ENCODE measurements at places on chromosomes 7 and 10.

- no peak for DNase-seq
These were observed 12.4 kb downstream of the ABLIM1 start for GRCh38 chr10:114645706-114646105.

DNA sequence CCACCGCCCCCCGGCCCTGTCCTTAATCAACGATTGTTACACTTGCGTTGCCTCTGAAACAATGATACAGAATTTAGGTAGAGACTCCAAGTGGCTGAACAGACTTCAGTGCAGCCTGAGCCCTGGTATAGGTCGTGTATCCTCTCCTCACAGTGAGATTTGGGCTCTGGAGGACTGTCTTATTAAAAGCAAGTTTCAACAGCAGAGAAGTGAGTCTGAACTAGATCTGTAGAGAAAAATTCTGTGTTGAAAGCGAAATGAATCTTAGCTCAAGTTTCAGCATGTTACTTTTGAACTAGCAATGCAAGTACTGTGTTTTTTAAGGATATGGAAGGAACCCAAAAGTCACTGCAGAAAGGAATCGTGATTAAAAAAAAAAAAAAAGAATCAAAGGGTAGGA, 103.1 kb downstream of the HOXA1 start:
- no peak for DNase-seq

DNA sequence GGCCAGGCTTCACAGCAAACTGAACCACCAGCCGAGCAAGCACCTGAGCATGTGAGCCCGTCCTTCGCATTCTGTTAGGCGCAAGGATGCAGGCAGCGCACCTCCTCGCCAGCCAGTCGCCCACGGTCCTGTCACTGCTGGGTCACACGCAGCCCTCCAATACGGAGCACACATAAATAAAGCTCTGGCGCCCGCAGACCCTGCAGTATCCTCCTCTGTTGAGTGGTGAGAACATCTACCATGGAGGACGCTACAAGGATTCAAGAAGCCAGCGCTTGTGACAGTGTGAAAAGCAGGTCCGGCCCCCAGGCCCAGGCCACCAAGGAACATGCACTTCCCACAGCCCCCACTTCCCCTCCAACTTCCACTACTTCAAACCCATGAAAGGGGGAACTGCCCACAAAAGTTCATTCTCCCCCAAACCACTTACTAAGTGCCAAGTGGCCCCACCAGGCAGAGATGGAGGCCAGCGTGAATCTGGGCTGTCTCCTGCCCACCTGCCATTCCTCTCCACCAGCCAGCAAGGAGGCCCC, 34.8 kb downstream of the VOPP1 start:
- DNase-seq = no peak

DNA sequence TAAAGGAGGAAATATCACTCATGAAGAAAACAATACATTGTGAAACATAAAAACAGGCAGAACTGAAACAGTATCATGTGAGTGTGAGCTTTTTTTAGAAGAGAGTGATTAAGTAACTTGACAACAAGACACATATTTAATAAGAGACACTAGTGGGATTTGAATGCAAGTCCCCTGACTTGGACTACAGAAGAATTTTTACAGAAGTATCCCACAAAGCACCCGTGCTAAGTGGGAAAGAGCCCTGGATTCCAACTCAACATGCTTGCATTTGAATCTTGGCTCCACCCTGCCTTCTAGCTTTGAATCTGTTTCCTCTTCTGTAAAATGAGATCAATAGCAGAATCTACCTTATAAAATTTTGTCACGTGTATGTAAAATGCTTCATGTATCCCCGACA, 166.2 kb downstream of the ZNF365 start:
- DNase-seq = no peak

DNA sequence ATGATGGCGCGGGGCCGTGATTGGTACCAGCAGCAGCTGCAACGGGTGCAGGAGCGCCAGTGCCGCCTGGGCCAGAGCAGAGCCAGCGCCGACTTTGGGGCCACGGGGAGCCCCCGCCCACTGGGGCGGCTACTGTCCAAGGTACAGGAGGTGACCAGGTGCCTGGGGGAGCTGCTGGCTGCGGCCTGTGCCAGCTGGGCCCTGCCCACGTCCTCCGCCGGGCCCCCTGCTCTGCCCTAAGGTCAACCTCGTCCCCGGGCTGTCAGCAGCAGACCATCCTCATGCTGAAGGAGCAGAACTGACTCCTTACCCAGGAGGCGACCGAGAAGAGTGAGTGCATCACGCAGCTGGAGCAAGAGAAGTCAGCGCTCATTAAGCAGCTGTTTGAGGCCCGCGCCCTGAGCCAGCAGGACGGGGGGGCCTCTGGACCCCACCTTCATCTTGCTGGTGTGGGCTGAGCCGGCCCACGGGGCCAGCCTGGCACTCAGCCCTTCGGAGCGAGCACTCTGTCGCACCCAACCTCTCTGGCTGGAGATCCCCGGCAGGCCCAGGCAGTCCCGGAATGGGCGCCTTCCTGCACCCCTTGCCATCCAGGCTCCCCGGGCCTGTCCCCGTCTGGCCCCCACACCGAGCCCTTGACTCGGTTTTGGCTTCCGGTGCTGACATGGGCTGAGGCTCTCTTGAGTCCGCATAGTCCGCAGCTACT, 24.6 kb upstream of the ZNF716 start:
- DNase-seq = no peak

GRCh38 chr7:31516680-31517502, 3.0 kb downstream of the ITPRID1 start:
- DNase-seq = no peak

GRCh38 chr10:131626274-131626673, 274.5 kb upstream of the PPP2R2D start:
- no peak for DNase-seq

- DNase-seq = no peak
These were observed 434.2 kb downstream of the LRMDA start for GRCh38 chr10:75865413-75866299.

- DNase-seq = no peak
These were observed 10.4 kb downstream of the STOX1 start for GRCh38 chr10:68837626-68838322.

- no peak for DNase-seq
These were observed 48.6 kb downstream of the ICA1 start for GRCh38 chr7:8213381-8213780.

GRCh38 chr7:75611557-75612178, 119.5 kb downstream of the SPDYE5 start:
- DNase-seq = no peak

DNA sequence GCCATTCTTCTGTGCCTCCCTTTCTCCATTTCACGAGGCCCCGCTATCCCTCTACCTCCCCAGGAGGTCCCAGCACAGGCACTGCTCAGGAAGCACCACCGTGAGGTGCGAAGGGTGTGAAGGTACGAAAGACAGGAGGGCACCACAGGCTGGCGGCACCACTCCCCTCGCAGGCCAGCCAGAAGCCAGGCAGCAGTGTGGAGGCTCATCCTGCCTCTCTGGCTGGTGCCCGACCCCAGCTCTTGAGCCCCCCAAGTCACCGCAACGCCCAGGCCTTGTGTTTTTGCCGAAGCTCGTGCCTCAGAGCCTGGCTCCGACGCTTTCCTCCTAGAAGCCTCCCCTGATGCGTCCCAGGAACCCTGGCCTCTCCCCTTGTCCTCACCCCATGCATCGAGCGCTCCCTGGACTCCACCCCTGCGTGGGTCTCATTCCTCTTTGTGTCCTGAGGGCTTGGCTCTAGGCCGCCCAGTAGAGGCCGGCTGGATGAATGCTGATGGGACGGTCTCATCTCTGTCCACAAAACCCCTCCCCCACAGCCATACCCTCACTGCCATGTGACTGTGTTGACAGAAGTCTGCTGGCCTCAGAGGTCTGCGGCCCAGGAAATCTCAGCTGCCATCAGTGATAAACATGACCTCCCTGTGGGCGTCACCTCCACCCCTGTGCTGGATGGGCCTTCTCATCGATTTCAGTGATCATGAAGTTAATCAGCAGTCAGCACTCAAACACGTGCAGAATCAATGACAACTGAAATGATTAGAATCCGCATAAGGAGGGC, 19.3 kb downstream of the BRI3 start:
- no peak for DNase-seq

DNA sequence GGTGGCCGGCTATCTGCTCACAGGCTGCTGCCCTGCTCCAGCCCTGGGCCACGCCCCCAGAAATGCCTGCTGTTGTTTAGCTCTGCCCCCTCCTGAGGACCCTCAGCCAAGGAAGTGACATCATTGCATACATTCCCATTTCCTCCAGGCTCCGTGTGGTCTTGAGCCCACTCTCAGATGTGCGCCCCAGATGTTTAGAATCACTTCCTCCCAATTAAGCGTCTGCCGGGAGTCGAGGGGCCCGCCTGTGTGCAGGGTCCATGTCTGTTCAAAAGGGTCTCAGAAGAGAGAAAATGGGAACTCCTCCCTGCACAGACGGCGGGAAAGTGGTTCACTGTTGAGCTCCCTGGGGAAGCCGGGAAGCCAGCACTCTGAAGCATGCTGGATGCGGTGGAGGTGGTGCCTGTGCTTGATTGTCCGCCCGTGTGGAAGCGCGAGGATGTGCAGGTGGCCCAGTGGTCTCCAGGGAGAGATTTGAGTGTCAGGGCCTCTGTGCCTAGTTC, 116.9 kb upstream of the PPIF start:
- DNase-seq = no peak

DNA sequence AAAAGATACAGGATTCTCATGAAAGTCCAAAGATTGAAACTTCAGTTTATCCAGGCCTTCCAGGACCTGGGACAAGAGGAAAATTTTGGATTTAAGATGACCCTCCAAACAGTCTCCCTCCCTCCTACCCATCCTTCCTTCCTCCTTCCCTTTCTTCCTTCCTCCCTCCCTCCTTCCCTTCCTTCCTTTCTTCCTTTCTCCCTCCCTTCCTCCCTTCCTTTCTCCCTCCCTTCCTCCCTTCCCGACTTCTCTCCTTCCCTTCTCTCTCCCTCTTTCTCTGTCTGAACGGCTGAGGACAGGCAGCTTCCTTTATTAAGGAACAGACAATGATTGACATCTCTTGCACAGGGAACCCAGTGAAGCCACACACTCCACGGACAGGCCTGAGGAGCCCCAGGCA, 23.3 kb downstream of the SFTPD start:
- DNase-seq = no peak

DNA sequence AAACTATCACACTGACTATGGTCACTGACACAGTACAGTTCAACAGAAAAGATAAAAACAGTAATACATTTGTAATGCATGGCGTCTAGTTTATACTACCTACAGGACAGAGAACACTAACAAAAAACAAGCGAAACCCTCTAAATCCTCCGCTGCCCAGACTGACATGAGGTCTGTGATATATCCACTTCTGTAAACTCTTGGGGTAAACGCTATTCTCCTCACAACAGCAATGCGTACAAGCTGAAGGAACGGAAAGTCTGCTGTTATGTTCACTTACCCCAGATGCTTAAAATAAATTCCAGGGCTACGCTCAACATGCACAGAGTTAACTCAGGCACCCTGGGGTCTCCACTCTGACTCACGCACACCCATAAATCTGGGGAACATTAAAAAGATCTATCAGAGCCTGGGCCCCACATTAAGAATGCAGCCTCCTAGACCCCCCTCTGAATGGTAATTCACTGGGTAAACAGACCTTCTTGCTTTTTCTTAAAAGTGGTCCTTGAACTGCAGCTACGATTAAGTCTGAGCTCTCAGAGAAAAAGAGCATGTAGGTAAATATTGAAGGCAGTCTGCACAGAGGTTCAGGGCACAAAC, 105.6 kb downstream of the CTBP2 start:
- DNase-seq = no peak

Data from astrocyte (in vitro differentiated cells and primary cell).